ENCODE measurements at places on chromosomes 6 and 20.

DNA sequence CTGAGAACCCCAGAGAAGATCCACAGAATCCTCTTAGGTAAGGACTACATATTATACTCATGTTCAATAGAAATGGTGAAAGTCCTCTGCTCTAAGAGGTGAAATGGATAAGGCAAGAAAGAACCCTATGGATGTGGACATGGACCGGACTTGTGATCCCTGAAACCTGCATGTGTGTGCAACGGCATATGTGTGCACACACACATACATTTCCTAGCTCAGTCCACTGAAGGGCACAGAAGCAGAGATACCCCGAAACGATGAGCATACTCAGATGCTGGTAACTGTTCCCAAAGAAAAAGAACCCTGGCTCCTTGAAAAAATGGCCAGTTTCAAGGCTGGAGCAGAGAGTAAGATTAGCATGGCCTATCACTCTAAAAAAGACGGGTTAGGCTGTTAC is 22.6 kb downstream of the SNX5 start:
- DNase-seq: no peak

- DNase-seq: no peak
Measured at GRCh38 chr20:19330731-19331130, 118.3 kb downstream of the SLC24A3 start.

- peak; percentile 4 for DNase-seq
Measured at GRCh38 chr6:101276066-101276465, 117.4 kb upstream of the GRIK2 start.

GRCh38 chr6:159031846-159032245 is 12.9 kb downstream of the TAGAP start:
- no peak for DNase-seq

DNA sequence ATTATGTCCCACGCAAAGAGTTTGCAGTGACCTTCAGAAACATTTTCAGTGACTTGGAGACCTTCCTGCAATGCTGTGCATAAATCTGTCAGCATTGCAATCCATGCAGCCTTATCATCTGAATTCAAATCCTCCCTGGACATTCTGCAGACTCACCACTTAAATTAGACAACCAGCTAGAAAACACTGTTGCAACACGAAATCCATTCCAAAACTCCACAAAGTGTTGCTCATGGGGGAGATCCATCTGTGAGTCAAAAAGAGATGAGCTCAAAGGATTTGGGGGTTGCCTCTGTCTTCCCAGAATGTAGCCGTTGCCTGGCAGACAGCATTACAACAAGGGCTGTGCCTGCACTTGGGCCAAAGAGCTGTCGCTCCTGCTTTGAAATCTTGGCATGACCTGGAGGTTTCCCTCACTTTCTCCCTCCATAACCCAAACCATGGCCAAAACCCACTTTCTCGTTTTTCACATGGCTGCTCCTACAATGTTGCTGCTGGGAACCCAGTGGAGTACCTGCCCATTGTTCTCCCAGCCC is 163.5 kb upstream of the CDYL start:
- no peak for DNase-seq

- no peak for DNase-seq
Measured at GRCh38 chr20:25344634-25345033, 46.0 kb downstream of the ABHD12 start.

- no peak for DNase-seq
Measured at GRCh38 chr6:113331021-113331420, 526.1 kb upstream of the MARCKS start.
